ENCODE measurements at places on chromosomes 3 and 15.
A peak's percentile ranks its signal among the peaks of the same experiment; 100 is the strongest.

DNA sequence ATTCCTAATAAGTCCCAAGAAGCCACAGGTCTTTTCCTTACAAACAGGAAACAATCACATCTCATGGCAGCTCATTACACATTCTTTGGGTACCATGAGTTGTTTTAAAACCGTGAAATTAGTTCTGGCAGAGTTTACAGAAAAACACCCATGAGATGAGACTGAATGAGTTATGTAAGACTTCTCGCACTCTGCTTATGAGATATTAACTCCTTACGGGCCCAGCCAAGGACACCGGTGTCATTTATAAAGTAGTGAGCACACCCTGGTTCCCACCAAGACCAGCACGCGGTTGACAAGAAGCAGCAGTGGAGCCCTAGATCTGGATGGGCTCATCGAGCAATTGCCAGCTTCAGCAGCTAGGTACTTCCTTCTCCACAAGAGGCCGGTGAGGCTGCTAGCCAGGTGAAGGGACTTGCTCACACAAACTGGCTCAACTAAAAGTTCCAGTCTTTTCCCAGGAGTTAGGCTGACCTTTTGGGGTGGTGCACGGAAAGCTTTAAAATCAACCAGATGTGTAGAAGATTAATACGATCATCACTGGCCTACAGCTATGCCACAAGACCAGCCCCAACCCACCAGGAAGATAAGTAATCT is 318.6 kb upstream of the ICE2 start:
- DNase-seq = no peak

DNA sequence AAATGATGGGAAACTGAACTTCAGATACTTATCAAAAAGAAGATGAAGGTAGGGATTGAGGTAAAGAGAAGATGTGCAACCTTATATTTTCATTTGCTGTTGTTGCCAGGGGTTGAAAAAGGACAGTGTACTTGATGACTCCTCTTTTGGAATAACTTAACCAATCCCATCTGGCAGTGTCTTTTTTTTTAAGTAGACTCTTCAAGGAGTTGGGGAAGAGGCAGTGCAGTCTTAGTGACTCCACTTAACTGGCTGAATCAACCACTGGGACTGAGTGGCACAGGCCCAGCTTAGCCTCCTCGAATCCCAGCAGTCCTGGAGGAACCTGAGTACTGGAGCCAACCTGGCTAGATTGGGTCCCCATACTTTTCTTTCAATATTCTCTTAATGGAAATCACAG is 27.3 kb upstream of the FILIP1L start:
- DNase-seq = no peak

- peak; percentile 7 for DNase-seq
Measured at GRCh38 chr3:95120921-95121320, 1058.1 kb downstream of the NSUN3 start.

DNA sequence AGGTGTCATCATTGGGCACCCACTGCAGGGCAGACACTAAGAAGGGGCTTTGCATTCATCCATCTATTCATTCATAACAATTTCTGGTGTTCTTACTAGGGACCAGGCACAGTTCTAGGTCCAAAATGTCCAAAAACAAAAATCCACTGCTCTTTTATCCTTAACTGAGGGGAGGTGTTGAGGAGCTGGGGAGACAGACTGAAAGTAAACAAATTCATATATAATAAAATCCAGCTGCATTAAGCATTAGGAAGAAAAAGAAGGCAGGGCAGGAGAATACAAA is 1.1 kb downstream of the EIF4E3 start:
- no peak for DNase-seq

DNA sequence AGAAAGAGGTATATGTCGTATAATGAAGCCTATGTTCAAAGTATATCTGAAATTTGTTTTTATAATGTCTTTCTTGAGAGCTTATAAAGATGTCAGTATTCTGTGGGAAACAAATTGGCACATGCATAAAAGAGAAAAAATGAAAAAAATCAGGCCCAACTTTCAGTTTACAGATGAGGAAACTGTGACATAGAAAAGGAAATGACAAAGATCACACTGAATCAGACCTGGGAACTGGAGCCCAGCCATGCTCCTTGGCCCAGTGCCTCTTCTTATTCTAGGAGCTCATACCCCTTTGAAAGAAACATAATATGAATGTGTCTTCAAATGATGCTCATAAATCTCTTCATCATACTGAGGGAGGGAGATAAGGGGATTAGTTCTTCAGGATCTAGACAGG is 48.4 kb downstream of the TMEM44 start:
- DNase-seq = peak; percentile 79

DNA sequence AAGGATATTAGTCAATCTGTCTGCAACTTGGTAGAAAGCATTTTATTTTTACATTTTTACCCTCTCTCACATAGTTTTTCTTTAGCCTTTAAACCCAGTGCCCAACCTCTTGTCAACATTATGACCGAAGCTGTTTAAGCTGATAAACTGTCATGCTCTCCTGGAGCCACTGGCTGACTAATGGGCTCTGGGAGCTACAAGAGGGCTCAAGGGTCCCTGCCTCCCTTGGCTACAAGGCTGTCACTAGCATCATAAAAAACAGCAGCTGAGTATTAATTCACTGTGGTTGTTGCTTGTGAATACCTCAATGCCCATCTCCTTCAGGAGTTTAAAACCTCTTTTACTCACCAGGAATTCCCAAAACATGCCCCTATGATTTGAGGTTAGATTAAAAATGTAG is 237.9 kb downstream of the ZMAT3 start:
- no peak for DNase-seq

GRCh38 chr3:136995652-136996051 is 37.9 kb downstream of the IL20RB start:
- no peak for DNase-seq

GRCh38 chr15:88028024-88028423 is 228.5 kb downstream of the NTRK3 start:
- no peak for DNase-seq

GRCh38 chr3:140748-141330 is 55.7 kb upstream of the CHL1 start:
- no peak for DNase-seq

- no peak for DNase-seq
Measured at GRCh38 chr3:130729154-130729553, 17.5 kb downstream of the PIK3R4 start.

- no peak for DNase-seq
Measured at GRCh38 chr3:117104792-117105191, 395.2 kb downstream of the TUSC7 start.

- peak; percentile 80 for DNase-seq
Measured at GRCh38 chr15:92625251-92625980, 30.2 kb downstream of the FAM174B start.

- DNase-seq = peak; percentile 98
Measured at GRCh38 chr3:66428733-66429132, 72.1 kb downstream of the LRIG1 start.

- no peak for DNase-seq
Measured at GRCh38 chr3:54086652-54087405, 35.5 kb upstream of the CACNA2D3 start.

GRCh38 chr3:188243124-188243795 is 89.3 kb downstream of the LPP start:
- no peak for DNase-seq

DNA sequence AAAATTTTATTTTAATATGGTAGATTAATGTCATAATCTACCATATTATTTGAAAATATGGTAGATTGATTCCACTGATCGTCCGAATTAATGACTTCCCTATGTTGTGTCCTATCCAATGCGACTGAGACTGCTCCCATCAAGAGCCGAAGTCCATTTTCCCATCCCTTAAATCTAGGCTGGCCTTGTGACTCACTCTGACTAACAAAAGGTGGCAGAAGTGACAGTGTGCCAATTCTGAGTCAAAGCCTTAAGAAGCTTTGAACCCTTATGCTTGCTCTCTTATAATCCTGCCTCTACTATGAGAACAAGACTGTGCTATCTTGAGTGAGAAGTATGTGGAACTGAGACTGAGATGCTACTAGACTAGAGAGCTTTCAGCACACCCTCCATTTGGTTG is 387.2 kb downstream of the ROBO1 start:
- DNase-seq = peak; percentile 24

DNA sequence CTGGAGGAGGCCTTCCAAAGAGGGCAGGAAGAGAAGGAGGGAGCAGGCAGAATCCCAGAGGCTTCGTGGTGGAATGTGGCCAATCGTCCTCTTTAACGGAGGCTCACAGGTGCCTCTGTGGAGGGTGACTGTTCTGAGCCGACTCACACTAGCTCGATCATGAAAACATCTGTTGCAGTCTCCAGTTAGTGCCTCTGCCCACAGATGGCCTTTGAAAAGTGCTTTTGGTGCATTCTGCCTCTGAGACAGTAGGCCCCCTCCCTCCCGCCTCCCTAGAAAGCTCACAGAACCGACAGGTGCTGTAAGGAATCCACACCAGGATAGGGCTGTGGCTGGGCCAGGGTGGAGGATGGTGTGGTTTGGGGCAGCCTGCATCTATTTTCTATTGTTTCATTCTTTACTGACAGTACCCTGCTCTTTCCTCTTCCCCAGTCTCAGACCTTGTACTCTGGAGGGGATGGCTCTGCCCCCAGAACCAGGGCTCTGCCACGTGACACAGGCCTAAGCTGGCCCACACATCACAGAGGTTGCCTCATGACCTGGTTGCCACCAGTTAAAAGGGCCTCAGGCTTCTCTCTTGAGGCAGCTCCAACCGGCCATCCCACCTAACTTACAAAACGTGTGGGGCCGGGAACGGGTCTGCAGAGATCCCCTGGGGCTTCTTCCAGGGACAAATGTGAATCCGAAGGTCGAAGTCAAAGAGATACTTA is 27.2 kb upstream of the PIGZ start:
- no peak for DNase-seq

DNA sequence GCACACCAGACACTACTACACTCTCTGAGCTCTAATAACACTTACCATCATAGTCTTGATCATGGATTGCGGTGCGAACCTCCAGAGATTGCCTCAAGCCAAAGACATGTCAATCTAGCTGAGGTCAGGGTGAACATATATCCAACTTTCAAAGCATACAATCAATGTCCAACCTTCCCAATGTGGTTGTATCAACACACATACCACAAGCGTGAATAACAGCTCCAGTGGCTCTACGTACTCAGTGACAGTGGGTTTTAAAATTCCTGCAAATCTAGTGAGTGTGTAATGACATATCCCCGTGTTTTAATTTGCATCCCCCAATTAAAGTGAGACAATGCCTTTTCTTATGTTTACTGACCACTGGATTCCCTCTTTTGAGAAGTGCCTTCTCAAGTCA is 29.6 kb downstream of the SFMBT1 start:
- no peak for DNase-seq
